Neural crest cell (in vitro differentiated cells): ENCODE measurements at places on chromosomes 16 and 17.

GRCh38 chr17:56441308-56441707, 152.2 kb upstream of the NOG start:
- no peak for DNase-seq

- DNase-seq = no peak
Measured at GRCh38 chr17:29237476-29238132, 9.1 kb upstream of the CRYBA1 start.

DNA sequence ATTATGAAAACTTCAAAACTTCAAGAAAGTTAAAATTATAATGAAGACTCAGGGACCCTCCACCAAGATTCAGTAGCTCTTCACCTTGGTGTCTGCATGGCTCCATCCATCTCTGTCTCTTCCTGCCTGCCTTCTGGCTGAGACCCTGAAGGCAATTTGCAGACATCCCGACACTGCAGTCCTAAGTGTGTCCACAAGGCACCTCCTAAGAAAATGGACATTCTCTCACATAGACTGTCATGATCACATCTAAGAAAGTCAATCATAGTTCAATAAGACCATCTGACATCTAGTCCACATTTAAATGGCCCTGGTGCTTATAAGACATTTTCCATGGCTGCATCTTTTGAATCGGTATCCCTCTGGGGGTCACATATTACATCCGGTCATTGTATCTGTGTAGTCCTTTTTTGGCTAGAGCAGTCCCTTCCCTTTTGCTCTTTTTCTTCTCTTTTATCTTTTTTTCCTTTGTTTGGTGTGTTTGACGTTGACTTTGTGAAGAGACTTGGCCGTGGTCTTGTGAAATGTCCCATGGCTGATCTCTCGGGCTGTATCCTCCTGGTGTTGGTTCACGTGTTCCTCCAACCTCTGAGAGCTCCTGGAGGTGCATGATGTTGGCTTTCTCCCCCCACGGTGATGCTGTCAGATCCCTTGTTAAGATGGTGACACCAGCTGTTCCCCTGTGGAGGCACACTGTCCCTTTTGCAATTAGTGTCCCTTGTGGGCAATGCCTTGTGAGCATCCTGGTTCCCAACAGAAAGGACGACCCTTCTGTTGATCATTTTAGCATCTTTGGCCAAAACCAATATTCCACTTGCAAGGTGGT, 5.0 kb upstream of the TNFRSF13B start:
- DNase-seq = no peak

DNA sequence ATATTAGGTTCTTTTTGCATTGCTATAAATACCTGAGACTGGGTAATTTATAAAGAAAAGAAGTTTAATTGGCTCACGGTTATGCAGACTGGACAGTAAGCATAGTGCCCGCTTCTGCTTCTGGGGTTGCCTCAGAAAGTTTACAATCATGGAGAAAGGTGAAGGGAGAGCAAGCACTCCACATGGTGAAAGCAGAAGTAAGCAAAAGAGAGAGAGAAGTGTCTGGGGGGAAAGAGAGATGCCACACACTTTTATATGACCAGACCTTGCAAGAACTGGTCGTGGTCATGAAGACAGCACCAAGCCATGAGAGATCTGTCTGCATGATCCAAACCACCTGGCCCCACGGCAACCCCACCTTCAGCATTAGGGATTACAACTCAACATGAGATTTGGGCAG, 45.4 kb downstream of the KCNJ16 start:
- DNase-seq = no peak

DNA sequence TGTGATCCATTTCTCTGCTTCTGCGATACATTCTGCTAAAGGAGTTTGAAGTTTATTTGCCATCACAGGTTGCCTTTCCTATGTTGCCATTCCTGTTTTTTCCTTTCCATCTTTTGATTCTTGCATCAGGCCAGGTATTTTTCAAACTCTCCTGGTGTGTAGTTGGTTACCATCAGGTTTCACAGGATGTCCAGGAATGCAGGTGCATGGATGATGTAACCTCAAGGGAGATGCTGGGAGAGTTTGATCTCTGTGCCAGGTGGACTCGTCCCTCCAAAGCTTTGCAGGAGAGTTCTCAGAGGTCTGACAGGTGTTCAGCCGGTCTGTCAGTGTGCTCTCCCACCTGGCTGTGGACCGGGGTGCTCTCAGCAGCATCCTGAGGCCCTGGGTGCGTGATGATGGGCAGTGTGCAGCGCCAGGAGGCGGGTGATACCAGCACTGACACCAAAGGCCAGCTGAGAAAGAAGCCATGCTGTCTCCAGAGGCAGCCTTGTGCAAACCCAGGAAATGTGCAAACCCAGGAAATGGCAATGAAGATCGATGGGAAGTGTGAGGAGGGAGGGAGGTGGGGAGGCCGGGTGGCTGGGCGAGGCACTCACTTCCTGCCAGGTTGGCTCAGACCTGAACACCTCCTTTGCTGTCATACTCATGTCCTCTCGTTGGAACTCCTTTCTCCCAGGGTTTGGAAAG, 1.7 kb downstream of the ATP2C2 start:
- no peak for DNase-seq

DNA sequence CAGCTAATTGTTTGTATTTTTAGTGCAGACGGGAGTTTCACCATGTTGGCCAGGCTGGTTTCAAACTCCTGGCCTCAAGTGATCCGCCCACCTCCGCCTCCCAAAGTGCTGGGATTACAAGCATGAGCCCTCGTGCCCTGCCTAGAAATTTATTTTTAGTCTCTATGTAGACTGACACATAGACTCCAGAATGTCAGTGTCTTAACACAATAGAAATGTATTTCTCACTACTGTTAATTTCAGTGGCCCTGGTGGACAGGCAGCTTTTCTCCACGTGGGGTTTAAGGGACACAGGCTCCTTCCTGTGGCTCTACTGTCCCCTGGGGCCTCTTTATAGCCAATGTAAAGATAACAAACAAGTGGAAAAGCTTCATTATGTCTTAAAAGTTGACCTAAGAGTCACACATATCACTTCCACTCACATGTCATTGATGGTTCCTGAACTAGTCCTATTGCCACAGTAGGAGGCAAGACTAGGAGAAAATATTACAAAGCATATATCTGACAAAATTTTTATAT, 43.8 kb downstream of the COPRS start:
- no peak for DNase-seq

DNA sequence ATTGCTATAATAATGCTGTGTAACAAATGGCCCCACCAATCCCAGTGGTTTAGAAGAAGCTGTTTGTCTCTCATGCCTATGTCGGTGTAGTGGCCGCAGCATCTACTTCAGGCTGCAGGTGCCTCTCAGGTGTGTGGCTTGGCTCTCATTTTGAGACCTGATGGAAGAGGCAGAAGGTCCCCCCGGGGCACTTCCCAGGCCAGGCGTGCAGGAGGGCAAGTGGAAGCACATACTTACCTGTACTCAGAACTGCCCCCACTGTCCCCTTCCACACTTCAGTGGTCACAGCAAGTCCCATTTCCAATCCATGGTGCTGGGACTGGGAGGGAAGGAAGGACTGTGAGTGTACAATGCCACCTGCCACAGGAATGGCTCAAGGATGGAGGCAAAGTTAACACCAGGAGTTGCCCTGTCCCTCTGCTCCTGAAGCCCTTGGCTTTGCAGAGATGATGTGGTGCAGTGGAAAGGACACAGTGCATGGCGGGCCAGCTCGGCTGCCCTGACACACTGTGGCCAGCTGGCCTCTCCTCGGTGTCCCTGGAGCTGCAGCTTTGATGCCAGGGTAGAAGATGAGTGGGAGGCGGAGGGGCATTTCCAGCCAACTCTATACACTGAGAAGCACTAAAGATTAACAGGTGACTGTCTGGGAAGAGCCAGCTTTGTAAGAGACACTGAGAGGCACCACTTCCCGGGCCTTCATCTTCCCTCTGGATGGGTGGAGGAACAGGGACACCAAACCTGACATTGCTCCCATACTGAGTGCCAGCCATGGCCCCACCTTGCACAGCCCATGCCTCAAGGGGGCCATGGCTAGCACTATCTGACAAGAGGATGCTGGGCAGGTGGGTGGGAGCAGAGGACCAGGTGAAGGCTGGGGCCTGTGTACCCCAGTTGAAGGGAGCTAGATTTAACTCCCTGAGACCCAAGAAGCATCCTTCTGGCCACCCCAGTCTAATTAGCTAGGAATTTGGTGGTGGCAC, 105.9 kb downstream of the METRNL start:
- DNase-seq = no peak

GRCh38 chr16:73031155-73031866, 16.6 kb downstream of the ZFHX3 start:
- no peak for DNase-seq

- DNase-seq = no peak
Measured at GRCh38 chr17:82400830-82401229, 17.3 kb upstream of the HEXD start.

DNA sequence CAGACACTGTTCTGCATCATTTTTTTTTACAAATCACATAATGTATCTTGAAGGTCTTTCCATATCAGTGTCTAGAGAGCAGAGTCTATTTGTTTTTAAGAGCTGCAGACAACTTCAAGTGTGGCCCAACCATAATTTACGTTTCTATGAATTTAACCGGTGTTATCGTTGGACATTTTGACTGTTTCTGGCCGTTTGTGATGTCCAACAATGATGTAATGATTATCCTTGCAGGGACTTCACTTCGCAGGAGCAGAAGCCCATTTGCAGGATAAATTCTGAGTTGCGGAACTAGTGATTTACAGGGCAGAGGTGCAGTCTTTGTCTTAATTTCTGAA, 26.9 kb upstream of the HLF start:
- DNase-seq = no peak

GRCh38 chr16:49899991-49900695, 44.2 kb upstream of the ZNF423 start:
- DNase-seq = no peak

GRCh38 chr16:13944816-13945215, 24.9 kb downstream of the ERCC4 start:
- DNase-seq = no peak

DNA sequence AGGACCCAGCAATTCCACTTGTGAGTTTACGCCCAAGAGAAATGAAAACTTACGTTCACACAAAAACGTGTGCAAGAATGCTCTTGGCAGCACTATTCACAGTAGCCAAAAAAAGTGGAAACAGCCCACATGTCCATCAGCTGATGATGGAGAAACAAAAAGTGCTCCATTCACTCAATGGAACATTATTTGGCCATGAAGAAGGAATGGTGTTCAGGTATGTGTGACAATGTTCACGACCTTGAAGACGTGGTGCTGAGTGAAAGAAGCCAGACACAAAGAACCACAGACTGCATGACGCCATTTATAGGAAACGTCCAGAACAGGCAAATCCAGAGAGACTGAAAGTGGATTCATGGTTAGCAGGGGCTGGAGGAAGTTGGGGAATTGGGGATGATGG, 84.9 kb downstream of the ZDHHC7 start:
- no peak for DNase-seq

GRCh38 chr17:19004421-19005136, at the start of gene FAM83G:
Gene FAM83G (minus strand): TSS chr17:19004764. CDS start chr17:19004041, 723 bp downstream.
- DNase-seq = no peak

DNA sequence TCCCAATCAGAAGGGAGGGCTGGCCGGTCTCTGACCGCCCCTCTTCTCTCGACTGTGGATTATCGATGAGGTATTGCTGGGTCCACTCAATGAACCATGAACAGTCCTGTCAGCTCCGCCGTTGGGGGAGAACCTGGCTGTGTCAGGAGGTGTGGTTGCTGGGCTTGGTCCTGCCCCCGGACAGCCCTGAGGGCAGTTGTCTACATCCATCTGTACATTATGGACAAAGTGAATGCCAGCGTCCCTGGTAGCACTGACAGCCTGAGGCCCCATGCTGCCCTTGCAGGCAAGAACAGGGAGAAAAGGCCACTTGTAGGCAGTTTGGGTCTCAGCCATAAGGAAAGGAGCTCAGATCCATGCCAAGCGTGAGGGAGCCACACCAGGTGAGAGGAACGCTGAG, 38.9 kb downstream of the ST3GAL2 start:
- no peak for DNase-seq

- no peak for DNase-seq
Measured at GRCh38 chr17:44424828-44425461, 35.5 kb upstream of the ITGA2B start.

DNA sequence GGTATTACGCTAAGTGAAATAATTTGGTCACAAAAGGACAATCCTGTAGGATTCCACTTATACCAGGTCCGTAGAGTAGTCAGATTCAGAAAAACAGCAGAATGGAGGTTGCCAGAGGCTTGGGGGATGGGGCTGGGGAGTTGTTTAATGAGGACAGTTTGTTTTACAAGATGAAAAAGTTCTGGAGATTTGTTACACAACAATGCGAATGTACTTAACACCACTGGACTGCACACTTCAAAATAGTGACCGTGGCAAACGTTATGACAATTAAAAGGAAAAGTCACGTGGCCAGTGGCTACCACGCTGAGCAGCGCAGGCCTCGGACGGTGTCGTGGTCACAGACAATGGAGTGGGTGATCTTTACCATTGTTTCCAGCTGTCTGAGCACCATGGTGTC, 338.1 kb downstream of the SEC14L1 start:
- DNase-seq = no peak

DNA sequence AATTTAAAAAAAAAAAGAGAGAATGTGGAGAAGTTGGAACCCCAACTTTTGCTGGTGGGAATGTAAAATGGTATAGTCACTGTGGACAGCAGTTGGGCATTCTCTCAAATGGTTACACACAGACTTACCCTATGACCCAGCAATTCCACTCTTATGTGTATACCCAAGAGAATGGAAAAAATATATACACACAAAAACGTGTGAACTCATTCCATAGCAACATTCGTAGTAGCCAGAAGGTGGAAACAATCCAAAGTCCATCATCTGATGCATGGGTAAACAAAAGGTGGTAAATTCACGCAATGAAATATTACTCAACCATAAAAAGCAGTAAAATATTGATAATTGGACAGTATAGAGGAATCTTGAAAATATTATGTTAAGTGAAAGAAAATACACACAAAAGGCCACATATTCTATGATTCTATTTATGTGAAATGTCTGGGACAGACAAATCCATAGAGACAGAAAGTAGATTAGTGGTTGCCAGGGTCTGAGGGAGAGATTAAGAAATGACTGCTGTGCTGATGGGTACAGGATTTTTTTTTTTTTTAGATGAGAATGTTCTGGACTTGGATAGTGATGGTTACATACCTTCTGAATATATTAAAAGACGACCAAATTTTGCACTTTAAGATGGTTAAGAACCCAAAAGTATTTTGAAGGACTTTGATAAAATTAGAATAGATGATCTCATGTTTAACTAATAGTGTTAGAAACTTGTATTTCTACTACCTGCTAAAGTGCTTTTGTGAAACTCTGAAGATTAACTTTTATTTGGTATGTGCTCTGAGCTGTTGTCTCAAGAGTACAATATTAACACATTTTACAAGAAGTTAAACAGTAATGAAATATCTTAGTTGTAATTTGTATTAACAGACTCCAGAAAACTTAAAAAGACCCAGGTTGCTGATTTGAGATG, 60.9 kb downstream of the MRTFB start:
- no peak for DNase-seq

DNA sequence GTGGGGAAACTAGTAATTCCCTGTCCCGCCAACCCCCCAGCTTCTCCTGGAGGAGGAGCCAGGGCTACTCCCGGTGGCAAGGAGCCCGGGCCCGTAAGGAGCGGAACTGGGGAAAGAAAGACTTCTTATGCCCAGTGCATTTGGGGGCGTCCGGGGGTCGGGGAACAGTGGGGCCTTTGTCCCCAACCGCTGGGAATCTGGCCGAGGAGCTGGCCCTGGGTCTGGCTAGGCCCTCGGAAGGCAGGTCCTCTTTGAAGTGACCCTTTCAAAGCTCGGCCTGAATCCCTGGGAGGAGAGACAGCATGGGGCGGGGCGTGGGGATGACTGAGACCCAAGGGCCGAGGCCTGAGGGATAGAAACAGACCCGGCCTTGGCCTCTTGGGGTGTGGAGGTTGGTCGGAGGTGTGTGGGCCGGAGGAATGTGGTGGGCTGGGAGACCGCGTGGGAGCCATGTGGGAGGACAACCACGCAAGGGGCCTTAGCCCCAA, 6.0 kb downstream of the ARHGAP23 start:
- peak; percentile 47 for DNase-seq
